ENCODE measurements at places on chromosomes 7 and 10.

DNA sequence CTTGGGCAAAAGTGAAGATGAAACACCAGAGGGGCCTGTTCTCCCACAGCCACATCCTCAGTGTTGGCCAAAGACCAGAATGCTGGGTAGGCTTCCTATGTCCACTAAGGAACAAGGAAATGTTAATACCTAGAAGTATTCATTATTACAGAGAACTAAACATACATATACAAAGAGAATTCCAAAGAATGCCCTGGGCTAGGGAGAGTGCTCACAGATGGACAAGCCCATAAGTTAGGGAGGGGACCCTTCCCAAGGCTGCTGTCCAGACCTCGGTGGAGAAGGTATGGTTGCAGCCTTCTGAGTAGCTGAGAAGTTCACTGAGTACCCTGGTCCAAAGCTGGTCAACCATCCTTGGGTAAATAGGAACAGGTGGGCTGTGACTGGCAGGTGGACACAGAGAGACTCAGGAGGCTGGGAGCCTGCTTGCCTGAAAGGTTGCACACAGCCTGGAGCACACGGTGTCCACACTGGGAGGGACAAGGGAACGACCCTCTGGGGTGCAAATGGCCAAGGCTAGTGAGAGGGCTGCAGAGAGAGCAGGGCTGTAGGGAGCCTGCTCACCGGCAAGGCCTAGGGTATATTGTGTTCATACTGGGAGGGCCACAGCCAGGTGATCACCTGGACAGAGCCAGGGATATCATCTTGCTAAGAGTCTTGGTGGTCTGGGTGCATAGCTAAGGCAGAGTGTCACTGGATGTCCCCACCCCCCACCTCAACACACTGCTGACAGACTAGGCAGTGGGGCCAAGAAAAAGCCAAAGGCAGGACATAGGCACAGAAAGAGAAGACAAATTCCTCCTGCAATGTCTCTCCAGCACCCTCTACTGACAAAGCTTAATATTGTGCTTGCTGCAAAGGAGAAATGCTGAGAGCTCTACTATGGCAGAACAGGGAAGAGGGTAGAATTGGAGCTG, 40.3 kb downstream of the CPVL start:
- DNase-seq = no peak

- no peak for DNase-seq
Observed at GRCh38 chr10:110221721-110222261, 14.4 kb downstream of the MXI1 start.

DNA sequence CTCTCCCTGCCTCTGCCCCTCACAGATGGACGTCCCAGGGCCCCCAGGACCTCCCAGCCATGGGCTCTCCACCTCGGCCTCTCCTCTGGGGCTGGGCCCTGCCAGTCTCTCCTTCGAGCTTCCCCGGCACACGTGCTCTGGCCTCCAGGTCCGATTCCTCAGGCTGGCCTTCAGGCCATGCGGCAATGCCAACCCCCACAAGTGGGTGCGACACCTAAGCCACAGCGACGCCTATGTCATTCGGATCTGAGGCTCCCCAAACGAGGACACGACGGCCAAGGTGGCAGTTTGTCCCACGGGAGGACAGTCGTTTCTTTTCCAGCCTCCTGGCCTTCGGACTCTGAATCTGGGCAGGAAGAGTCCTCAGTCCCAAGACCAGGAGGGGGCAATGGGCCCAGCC, 5.2 kb downstream of the AP4M1 start:
- no peak for DNase-seq

GRCh38 chr10:45673074-45673648, 589 bp upstream of the ZFAND4 start:
- DNase-seq = no peak

GRCh38 chr7:129144834-129145668, 544 bp downstream of the TSPAN33 start:
- DNase-seq = peak; percentile 11

- no peak for DNase-seq
Observed at GRCh38 chr10:82221601-82222149, 346.7 kb downstream of the NRG3 start.

DNA sequence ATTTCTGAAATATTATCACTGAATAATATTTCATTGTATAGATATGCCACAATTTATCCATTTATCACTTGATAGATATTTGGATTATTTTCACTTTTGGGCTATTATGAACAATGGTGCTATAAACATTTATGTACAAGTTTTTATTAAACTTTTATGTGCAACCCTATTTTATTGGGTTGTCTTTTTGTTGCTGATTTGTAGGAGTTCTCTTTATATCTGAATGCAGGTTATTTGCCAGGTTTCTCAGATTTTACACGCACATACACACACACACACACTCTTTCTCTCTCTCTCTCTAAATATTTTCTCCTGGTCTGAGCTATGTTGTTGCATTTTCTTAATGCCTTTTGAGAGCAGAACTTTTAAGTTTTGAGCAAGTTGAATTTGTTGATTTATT, 36.2 kb downstream of the ADK start:
- no peak for DNase-seq

DNA sequence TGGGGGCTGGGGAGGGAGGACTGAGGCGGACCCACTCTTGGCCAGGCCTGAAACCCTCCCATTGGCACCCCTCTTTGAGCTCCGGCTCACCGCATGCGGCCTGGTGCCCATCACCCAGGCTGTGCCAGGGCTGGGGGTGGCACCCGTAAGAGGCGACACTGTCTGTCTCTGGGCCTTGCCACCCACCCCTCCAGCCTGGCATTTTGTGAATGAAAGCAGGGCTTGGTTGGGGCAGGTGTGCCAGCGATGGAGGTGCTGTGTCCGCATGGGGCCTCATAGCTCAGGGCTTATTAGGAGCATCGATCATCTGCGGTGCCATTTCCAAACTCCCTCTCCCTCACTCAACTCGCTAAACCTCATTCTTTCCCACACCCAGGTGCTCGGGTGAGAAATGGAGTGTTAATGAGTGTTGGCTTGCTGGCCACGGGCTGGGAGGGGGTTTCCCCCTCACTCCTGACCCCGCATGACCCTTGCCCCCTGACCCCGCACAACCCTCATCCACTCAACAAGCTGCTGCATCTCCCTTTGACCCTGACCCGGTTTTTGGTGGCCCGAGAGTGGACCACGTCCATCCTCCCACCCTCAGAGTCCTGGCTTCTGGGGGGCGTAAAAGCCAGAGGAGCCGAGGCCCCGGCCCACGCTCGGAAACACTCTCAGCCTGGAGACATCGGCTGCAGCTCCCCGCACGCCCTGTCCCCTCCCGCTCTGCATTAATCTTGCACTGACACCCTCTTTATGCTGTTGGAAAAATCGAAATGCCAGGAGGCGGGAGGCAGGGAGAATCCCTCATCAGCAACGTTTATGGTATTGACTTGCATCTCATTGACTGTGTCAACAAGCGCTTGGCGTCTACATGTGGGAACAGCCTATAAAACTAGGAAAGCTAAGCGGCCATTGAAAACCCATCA, 161.2 kb downstream of the DNAJB6 start:
- DNase-seq = no peak

DNA sequence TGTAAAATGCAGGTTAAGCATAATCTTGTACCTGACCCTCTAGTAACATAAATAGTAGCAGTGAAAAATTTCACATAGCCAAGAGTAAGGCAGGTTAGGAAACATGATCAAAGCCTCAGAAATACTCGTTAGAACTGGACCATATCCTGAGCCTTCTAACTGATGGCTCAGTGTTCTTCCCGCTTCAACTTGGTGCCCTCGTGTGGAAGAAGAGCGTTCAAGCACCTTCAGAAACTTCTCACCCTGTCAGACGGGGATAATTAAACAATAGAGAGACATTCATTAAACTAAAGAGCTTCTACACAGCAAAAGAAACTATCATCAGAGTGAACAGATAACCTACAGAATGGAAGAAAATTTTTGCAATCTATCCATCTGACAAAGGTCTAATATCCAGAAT, 124.5 kb downstream of the MYOF start:
- no peak for DNase-seq
